Panc1 (cell line): ENCODE measurements at places on chromosomes 3 and 15. TPM values are rescaled to one million over a fixed set of nuclear protein-coding genes. Genes with fewer than 3 reads are reported as not detected.

The ALDH1L1 gene
- total RNA-seq = 0.36 TPM

The TMCO5A gene
- total RNA-seq = not detected

The PHLDB2 gene
- total RNA-seq = 11.3 TPM

The ARL6 gene
- 8.8 TPM for total RNA-seq

The SIDT1 gene
- total RNA-seq = not detected

The WDR93 gene
- 0.18 TPM for total RNA-seq

The EPHB1 gene
- 0.46 TPM for total RNA-seq

The MYZAP gene
- 1.1 TPM for total RNA-seq

GRCh38 chr3:40328374-40328773 lies 18.9 kb downstream of the EIF1B start:
- H3K27me3 ChIP-seq = no peaks in the 10 kb centered on the region
- no peaks in the 10 kb centered on the region for H3K36me3 ChIP-seq
- DNase-seq = no peak
- no peak overlapping the region for H3K27ac ChIP-seq
- H3K4me1 ChIP-seq = no peaks in the 10 kb centered on the region

GRCh38 chr3:112640276-112640929 lies 540 bp downstream of the CCDC80 start:
- peaks cover 10% of the 10 kb centered on the region; the same call in 1 of the 2 replicates for H3K4me1 ChIP-seq
- DNase-seq = no peak
- no peaks in the 10 kb centered on the region for H3K36me3 ChIP-seq
- no peak overlapping the region for H3K27ac ChIP-seq
- H3K4me3 ChIP-seq = peak overlapping the region; percentile 32; the same call in 1 of the 2 replicates

DNA sequence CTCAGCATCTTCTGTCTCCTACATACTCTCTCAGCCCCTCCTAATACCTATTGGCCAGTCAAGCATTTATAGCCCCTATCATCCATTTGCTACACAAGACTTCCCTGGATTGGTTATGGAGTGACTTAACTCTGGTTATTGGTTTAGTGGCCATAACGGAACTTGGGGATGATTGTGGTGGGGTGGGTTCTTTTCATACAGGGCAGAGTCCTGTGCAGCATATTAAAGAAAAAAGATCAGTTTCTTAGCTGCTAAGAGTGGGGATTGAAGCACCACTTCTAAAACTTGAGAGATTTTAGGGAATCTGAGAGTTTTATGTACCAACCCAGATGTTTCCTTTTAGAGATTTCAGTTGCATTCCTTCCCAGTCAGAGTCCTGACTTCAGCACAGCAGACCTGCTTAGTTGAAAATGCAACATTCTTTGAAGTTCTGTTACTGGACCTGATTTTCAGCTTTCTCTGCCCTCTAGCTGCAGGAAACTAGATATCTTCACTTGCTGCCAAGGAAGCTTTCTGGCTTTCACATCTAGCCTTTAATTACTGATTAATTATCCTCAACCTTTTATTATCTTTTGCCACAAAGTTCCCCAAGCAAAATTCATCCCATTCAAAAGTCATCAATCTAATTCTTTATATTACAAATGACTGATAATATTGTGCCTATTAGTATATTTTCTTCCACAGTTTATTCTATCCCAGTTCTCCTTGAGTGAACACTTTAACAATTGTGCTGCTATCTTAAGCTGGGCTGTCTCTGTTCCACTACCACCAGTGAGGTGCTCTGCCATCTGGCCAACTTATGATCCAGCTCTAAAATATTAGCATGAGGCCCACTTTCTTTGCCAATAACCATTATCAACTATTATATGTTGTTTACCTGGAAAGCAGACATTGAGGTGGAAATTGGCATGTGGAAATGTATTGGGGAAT lies 906.0 kb upstream of the ALCAM start:
- H3K36me3 ChIP-seq = no peaks in the 10 kb centered on the region
- no peaks in the 10 kb centered on the region for H3K4me1 ChIP-seq
- H3K4me3 ChIP-seq = no peak overlapping the region
- H3K27ac ChIP-seq = no peak overlapping the region
- DNase-seq = no peak

- no peaks in the 10 kb centered on the region for H3K36me3 ChIP-seq
- no peak overlapping the region for H3K4me3 ChIP-seq
- peaks cover 3% of the 10 kb centered on the region; the same call in 1 of the 2 replicates for H3K27me3 ChIP-seq
- no peak for DNase-seq
- no peak overlapping the region for H3K27ac ChIP-seq
Observed at GRCh38 chr3:171218069-171218468, 191.5 kb upstream of the SLC2A2 start.

DNA sequence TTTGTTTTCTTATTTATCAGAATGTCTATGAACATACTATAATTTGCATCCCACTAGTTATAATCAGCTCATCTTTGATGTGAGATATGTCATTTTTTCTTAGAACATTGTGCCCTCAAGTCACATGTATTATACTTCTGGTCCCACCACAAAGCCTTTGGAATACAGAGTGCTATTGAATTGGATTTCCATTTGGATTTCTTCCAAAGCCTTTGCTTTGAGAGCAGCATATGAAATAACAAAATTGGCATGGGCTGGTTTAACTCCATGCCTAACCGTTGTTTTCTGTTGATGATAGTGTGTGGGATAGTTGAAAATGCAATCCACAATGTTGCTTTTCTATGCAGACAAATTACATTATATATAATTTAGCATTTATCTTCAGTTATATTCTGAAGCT lies 284.5 kb upstream of the PLSCR5 start:
- no peaks in the 10 kb centered on the region for H3K27me3 ChIP-seq
- no peak overlapping the region for H3K4me3 ChIP-seq
- no peaks in the 10 kb centered on the region for H3K36me3 ChIP-seq
- no peak overlapping the region for H3K27ac ChIP-seq
- no peak for DNase-seq
- no peaks in the 10 kb centered on the region for H3K4me1 ChIP-seq

DNA sequence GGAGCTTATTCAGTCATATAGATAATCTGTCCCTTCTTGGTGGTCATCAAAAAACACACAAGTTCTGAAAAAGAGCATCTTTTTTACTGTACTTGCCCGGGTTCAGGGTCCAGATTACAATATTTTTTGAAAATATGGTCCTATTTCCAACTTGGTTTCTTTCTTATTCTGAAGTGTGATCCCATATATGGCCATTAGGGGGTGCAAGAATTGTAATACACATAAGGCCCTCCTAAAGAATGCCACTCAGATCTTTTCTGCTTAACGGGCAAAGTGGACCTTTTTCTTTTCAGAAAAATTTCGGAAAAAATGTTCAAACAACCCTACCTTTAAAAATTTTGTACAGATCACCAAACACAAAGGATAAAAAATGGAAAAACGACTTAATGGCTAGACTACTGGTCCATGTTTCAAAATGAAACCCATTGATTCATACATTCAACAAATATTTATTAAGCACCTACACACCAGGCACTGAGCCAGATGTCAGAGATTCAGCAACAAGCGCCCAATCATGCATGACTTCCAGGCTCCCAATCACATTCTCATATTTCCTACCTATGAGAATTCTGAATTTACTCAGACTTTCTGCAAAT lies 102.0 kb upstream of the MYRIP start:
- no peak for DNase-seq
- H3K4me3 ChIP-seq = no peak overlapping the region
- no peak overlapping the region for H3K27ac ChIP-seq
- H3K36me3 ChIP-seq = no peaks in the 10 kb centered on the region
- H3K27me3 ChIP-seq = no peaks in the 10 kb centered on the region
- no peaks in the 10 kb centered on the region for H3K4me1 ChIP-seq

GRCh38 chr3:171783086-171783485 lies 27.2 kb downstream of the PLD1 start:
- H3K4me3 ChIP-seq = no peak overlapping the region
- H3K27ac ChIP-seq = peak overlapping the region; percentile 30; the same call in 1 of the 2 replicates
- H3K36me3 ChIP-seq = no peaks in the 10 kb centered on the region
- DNase-seq = no peak

DNA sequence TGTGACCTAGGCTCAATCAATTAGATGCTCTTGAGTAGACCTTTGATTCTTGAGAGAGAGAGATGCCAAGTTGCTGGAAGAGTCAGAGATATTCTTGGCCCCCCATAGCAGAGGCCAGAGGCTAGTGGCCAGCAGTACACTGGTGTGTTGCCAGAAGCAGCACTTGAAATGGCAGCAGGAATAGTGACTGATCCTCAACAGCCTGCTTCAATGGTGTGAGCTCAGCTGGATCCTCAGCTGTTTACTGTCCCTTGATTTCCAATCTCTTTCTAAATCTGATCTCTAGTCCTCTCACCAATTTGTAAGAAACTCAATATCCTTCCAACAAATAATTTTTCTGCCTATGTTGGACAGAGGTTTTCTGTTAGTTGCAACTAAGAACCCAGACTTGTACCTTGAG lies 170.3 kb upstream of the CCDC54 start:
- no peak for DNase-seq
- peaks cover 4% of the 10 kb centered on the region for H3K27me3 ChIP-seq
- no peak overlapping the region for H3K27ac ChIP-seq
- no peak overlapping the region for H3K4me3 ChIP-seq
- H3K4me1 ChIP-seq = no peaks in the 10 kb centered on the region

DNA sequence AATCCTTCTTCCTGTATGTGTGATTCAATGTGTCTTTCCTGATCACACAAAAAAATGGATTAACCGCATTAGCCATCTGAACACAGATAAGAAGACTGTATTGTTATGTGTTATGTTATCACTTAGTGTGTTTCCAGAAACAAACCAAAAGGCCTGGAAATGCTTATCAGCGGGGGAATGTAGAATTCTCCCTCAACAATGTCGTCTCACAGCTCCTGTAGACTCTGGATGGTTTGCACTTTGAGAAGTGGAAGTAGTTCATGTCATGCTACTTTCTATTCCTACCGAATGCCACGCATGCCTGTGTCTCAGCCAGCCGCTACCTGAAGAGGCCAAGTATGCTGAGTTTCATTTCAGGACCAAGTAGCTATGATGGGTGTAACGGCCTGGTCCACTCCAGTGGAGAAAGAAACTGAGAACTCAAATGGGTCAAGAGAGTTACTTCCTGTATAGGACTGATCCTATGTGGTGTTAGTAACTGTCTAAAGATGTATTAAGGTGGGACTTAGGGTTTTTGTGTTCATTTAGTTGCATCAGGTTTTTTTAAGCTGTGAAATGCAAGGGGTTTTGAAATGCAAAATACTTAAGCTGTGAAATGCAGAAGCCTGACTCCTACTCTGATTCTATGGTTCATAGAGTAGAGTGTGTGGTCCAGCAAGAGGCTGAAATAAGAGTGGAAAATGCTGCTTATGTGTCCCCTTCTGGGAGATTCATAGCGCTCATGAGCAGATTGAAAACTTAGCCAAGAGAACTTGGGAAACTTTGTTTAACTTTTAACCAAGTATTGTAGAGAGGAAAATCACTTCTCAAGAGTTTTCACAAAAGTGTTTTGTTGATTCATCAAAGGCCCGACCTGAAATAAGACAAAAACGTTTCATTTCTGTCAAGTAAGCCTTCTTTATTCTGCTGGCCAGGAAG lies 118.5 kb upstream of the LMOD3 start:
- H3K4me3 ChIP-seq = no peak overlapping the region
- H3K4me1 ChIP-seq = 0 out of 2 replicates have a peak, but pooled peaks cover 4% of the 10 kb centered on the region
- H3K27ac ChIP-seq = no peak overlapping the region
- no peaks in the 10 kb centered on the region for H3K36me3 ChIP-seq

GRCh38 chr3:160948273-160948672 lies 156.9 kb downstream of the B3GALNT1 start:
- no peaks in the 10 kb centered on the region for H3K27me3 ChIP-seq
- H3K4me3 ChIP-seq = no peak overlapping the region

- H3K27me3 ChIP-seq = peaks cover 3% of the 10 kb centered on the region; the same call in 1 of the 2 replicates
- no peak for DNase-seq
- H3K4me3 ChIP-seq = peak overlapping the region; percentile 48
- peaks cover 12% of the 10 kb centered on the region; the same call in 1 of the 2 replicates for H3K4me1 ChIP-seq
Observed at GRCh38 chr15:40929660-40930429, 705 bp downstream of the DLL4 start.

GRCh38 chr15:57401546-57401945 lies 25.2 kb downstream of the CGNL1 start:
- H3K27me3 ChIP-seq = no peaks in the 10 kb centered on the region; the same call in 1 of the 2 replicates
- DNase-seq = no peak
- no peak overlapping the region for H3K4me3 ChIP-seq
- H3K27ac ChIP-seq = no peak overlapping the region

GRCh38 chr15:48862705-48863104 lies 15.2 kb upstream of the EID1 start:
- H3K36me3 ChIP-seq = no peaks in the 10 kb centered on the region
- no peaks in the 10 kb centered on the region for H3K4me1 ChIP-seq
- no peaks in the 10 kb centered on the region; the same call in 1 of the 2 replicates for H3K27me3 ChIP-seq
- no peak overlapping the region for H3K27ac ChIP-seq
- DNase-seq = no peak

DNA sequence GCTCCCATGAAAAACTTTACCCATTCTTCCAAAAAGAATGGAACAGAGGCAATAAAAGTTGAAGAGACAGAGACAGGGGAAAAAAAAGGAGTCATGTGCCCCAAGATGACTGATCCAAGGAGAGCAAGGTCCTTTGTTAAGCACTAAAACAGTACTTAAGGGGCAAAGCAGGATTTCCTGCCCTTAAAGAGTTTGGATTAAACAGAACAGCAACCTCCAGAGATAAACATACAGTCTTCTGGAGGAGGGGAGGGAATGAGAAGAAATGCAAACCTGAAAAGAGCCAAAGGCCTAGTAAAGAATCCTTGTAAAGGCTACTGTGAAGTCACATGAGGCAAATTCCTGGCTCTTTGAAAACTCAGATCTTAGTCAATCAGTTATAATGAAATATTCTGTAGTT lies 38.2 kb downstream of the SHQ1 start:
- no peak for DNase-seq
- H3K27ac ChIP-seq = no peak overlapping the region
- no peaks in the 10 kb centered on the region for H3K27me3 ChIP-seq
- H3K4me1 ChIP-seq = no peaks in the 10 kb centered on the region

- H3K27me3 ChIP-seq = no peaks in the 10 kb centered on the region
- H3K4me3 ChIP-seq = peak overlapping the region; percentile 63
- H3K4me1 ChIP-seq = peaks cover 9% of the 10 kb centered on the region
- peaks cover 2% of the 10 kb centered on the region; the same call in 1 of the 2 replicates for H3K36me3 ChIP-seq
- H3K27ac ChIP-seq = peak overlapping the region; percentile 86
Observed at GRCh38 chr3:105367406-105368213, 901 bp downstream of the ALCAM start.

DNA sequence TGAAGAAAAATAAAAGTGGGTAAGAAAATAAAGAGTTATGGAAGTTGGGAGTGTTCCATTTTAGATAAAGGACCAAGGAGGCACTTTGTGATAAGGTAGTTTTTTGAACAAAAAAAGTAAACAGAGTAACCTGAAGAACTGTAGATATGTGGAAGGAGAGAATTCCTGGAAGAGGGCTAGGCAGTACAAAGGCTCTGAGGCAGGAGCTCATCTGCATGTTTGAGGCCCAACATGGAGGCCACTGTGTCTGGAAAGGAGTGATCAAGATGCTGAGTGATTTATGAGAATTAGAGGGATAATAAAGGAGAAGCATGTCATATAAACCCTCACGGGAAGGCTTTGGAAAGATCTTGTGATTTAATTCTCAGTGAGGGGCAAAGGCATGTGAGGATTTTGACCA lies 126.5 kb downstream of the DTWD1 start:
- H3K4me1 ChIP-seq = no peaks in the 10 kb centered on the region
- no peaks in the 10 kb centered on the region for H3K27me3 ChIP-seq
- H3K36me3 ChIP-seq = no peaks in the 10 kb centered on the region
- H3K27ac ChIP-seq = no peak overlapping the region
